Activated T-cell treated with anti-CD3 and anti-CD28 coated beads for 24 hours (primary cell): ENCODE measurements at places on chromosomes 5 and 9.

DNA sequence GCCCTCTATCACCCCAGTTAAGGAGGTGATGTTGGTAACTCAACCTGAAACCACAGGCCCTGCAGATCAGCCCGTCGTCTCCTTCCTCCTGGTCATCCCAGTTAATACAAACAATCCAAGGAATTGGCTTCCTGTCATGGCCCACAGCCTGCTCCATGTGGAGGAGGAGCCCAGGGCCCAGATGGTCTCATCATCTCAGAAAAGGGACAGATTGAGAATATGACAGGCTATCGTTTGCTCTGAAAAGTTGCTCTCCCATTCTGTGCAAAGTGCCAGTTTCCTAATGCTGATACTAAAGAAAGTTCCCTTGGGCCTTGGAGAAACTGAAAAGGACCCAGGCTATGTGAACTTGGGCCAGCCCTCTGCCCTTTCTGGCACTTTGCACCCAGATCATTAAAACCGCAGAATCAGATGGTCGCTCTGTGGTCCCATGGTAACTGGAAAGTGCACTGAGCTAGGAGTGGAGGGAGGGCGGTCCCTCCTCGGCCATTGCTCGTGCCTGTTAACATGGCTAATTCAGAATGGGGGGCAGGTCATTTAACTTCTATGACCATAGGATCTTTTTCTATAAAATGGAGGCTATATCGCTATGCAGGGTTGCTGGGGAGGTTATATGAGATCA lies 675 bp upstream of the SPAAR start:
- DNase-seq, result no peak

- DNase-seq, result no peak
These were observed 33.4 kb upstream of the ARAP3 start for GRCh38 chr5:141715346-141715905.

DNA sequence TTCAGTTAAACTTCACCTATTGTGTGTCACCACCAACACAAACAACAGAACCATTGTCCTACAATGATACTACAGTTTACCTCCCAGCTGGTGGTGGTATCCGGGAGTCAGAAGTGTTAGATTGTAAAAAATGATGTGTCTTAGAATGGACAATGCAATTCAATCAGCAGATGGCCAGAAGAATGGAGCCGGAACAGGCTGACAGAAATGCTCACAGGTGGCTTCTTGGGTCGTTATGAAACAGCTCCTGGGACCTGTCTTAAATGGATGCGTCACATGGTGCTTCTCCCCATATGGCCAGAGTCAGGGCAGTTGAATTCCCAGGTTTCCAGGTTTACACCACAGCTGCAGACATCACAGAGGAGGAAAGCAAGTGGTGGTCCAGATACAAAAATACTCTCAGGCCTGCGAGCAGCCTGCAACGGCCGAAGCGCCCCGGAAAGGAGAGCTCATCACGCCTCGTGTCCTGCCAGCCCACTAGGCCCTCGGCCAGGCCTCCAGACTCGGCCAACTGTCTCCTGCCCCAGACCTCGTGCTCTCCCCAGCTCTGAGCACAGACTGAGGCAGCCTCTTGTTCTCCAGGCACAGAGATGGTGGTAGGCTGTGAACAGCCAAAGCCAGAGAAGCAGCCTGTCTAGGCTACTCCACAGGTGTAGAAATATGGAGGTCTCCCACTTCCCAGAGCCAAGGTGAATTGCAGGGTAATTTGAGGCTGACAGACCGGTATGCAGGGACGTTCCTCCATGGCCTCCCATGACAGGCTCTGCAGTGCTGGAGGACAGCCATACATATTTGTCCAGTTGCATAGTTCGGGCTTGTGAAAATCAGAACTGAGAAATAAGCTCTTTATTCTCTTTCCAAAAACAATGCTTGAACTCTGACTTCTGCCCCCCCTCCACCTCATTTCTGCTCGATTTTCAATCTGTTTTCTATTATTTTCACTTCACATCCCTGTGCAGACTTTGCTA lies 98.5 kb upstream of the SPATA31C2 start:
- no peak for DNase-seq

GRCh38 chr5:348726-349125 lies 27.2 kb downstream of the AHRR start:
- no peak for DNase-seq

DNA sequence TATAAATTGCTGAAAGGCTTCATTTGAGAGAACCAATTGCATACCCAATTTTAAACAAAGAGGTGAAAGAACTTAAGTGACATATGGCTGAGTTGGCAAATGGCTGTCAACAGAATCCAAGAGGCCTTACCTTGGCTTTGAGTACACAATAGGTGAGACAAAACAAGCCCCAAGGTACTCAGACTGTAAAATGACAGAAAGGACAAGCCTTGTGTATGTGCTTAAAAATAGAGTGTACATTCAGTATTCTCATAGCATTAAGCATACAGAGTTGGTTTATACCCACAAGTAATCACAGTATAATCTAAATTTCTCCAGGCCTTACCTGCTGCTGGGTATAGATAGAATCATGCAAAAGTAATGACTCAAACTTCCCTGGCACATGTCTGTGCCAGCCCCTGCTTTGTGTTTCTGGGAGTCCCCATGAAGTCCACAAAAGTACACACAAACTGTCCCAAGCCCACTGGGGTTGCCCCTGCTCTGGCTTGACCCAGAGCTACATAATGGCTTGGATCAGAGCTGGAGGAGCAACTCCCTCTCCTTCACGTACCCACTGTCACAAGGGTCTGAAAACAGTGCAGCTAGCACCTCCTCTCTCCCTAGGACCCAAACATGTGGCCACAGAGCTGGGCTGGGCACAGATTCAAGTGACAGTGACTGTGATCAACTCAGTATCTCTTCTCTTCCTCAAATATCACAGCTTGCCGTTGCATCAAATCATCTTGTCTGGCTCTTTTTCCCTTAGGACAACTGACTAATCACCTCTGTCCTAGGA lies 250.8 kb downstream of the ENC1 start:
- DNase-seq, result no peak

DNA sequence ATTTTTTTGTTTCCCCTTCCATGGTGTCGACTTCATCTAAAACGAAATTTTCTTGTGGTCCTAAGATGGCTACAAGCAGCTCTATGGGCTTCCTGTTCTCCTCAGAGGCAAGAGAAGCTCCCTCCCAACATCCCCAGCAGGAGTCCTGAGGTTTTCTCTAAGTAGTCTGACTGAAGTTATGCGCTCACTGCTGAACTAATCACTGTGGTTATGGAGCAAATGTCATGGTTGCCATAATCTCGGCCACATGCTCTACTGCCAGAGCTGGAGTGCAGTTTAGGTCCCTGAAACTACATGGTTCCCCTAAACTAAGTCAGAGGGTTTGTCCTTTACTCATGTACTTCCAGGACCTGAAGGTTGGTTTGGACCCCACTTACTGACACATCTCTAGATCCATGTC lies 68.0 kb upstream of the MAMDC2 start:
- DNase-seq, result no peak

DNA sequence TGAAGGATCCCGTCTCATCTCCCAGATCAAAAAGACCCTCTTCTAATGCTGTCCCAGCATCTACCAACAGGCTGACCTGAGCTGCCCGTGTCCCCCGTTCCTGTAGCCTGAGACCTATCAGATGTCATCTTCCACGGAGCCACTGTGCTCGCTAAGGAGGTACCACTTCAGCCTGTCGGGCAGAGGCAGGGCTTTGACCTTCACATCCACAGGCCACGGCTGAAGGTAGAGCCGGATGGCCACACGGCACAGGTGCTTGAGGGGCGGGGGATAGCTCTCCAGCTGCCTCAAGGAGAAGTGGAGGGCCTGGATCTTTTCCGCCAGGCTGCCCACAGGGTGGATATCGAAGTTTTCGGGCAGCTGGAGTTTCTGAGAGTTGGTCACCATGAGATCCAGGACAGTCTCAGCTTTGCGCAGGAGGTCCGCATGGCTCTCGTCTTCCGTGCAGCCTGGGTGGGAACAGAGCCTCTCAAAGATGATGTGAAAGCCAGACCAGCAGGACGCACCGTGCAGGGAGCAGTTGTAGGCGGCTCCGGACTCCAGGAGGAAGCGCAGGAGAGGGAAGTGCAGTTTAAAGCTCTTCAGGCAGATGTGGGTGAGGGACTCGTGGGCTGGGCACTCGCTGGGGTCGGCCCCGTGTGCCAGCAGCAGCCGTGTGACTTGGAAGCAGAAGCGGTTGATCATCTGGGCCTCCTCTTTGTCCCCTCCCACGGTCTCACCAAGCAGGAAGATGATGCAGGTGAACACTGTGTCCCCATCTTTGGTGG lies 4.1 kb downstream of the ASB6 start:
- no peak for DNase-seq

DNA sequence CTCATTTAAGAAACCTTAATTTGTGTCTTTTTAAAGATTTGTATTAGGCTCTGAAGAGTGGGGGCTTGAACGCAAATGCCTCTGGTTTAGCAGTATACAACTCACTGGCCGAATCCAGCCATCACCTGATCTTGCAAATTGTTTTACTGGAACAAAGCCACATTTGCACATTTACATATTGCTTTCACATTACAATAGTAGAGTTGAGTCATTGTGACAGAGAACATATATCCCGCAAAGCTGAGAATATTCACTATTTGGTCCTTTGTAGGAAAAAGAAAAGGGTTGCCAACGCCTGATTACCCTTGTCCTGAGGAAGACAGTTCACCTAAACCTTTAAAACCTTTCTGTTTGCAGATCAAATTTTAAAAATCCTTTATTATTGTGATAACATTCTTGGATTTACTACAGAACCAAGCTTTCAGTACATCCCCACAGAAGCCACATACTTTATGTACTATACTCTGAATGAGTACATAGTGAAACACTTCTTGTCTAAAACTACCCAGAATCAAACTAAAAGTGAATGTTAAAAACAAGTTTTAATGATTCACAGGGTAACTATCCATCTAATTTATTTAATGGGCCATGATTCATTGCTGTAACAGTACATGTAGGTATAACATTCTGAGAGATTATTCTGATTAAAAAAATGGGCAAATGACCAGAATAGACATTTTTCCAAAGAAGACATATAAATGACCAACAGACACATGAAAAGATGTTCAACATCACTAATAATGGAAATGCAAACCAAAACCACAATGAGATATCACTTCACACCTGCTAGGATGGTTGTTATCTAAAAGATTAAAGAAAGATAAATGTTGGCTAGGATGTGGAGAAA lies 161.0 kb downstream of the SLC25A46 start:
- no peak for DNase-seq

DNA sequence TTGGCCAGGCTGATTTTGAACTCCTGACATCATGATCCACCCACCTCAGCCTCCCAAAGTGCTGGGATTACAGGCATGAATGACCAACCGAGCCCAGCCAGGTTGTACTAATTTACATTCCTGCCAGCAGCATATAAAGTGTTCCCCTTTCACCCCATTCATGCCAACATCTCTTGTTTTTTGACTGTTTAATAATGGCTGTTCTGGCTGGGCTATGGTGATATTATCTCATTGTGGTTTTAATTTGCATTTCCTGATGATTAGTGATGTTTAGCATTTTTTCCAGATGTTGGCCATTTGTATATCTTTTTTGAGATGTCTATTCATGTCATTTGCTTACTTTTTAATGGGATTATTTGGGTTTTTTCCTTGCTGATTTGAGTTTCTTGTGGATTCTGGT lies 87.3 kb downstream of the INVS start:
- no peak for DNase-seq

- no peak for DNase-seq
These were observed 22.6 kb upstream of the CCDC112 start for GRCh38 chr5:115319007-115319406.

GRCh38 chr9:69985971-69986370 lies 57.7 kb upstream of the MAMDC2 start:
- DNase-seq, result no peak
